NCI-H1930 (cell line): ENCODE measurements at places on chromosomes 12 and 14.

DNA sequence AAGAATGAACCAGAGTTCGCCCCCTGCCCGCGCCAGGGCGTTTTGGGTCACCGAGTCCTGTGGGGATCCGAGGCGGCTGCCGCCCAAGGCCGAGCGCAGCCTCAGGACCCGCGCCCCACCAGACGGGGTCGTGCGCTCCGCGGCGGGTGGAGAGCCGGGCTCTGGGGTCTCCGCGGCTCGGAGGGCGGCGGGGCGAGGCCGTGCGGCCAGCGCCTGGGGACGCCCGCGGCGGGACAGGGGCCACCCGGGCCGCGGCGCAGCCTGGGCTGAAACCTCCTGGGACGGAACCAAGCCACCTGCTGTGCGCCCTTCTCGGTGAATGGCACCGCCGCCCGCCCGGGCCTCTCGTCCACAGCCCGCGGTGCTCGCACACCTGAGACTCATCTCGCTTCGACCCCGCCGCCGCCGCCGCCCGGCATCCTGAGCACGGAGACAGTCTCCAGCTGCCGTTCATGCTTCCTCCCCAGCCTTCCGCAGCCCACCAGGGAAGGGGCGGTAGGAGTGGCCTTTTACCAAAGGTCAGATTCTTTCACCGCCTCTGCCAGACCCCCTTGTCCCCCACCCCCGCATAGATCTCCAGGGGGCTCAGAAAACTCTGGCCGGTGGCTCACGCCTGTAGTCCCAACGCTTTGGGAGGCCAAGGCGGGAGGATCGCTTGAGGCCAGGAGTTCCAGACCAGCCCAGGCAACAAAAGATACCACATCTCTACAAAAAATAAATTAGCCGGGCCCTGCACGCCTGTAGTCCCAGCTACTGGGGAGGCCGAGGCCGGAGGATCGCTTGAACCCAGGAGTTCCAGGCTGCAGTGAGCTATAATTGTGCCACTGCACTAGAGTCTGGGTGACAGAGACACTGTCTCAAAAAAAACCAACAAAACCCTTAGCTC lies 901 bp downstream of the B3GNT4 start:
- no peak for DNase-seq

GRCh38 chr12:6809056-6809455 lies 12.6 kb upstream of the GPR162 start:
- DNase-seq: no peak

DNA sequence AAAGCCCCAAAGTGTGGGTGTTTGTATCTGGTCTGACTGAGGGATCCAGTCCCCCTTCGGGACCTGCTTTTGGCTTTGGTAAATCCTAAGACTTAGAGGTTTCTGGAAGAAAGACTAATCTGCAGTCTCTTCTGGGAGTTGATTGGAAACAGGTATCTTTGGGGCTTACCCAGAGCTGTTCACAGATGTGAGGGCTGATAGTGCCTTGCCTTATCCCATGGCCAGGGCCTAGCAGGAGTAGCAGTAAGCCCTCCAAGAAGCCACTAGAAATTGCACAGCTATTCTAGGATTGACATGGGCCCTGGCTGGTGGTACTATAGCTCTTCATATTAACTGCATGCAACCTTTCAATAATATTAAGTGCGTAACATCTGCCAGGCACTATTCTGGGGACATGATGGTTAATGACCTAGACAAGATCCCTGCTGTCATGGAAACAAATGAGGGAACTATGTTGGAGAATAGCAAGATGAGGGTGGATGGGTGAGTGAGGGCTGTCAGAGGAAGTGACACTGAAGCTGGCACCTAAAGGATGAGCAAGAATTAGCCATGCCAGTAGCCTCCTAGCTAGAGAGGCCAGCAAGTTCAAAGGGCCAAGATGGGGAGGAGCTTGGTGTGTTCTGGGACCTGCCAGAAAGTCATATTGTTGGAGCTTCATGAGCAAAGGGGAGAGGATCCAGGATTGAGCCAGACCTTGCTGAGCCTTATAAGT lies 71.7 kb downstream of the CRADD start:
- no peak for DNase-seq

- no peak for DNase-seq
Measured at GRCh38 chr14:100823413-100824080, 2.4 kb upstream of the MEG3 start.

GRCh38 chr12:132462788-132463187 lies 27.2 kb upstream of the FBRSL1 start:
- no peak for DNase-seq

DNA sequence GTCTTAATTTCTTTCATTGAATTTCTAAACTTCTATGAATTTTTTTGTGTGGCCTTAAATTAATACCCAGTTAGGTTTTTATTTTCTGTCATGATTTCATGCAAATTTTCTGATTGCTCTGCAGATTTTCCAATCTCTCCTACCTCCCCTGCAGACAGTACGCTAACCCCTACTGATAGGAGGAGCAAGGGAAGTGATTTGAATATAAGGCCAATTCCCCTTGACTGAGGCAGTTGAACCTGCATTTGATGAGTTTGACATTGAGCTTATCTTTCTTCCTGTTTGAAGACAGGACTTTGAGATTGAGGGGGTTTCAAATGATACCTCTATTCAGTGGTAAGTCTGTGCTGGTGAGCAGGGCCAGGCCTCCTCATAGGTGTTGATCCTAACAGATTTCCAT lies 74.6 kb downstream of the SNAPC1 start:
- no peak for DNase-seq

DNA sequence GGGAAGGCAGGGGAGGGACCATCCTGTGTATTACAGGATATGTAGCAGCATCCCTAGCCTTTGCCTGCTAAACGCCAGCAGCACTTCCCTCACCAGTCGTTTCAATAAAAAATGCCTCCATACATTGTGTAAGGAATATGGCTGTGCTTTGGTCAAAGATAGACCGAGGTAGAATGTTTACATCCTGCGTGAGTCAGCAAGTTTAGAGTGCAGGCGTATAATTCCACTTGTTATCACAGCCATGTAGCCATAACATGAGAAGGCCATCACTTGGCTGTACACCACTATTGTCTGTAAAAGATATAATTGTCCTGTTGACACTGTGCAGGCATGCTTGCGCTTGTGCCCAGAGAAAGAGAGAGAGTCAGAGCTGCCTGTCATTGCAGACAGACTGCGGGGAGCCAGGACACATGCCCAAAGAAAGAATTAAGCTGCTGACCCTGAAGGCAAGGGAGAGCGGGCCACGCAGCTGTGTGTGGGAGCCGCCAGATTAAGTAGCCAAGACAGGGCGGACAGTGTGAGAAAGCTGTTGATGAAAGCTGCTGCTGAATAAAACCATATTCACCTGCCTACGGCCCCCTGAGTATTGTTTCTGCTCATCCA lies 68.4 kb downstream of the CRACR2A start:
- no peak for DNase-seq

- DNase-seq: no peak
Measured at GRCh38 chr12:111558107-111558376, 41.1 kb downstream of the ATXN2 start.

GRCh38 chr12:124032265-124032886 lies 59.4 kb downstream of the ZNF664 start:
- no peak for DNase-seq

GRCh38 chr14:98099527-98099926 lies 1172.5 kb downstream of the BCL11B start:
- no peak for DNase-seq

DNA sequence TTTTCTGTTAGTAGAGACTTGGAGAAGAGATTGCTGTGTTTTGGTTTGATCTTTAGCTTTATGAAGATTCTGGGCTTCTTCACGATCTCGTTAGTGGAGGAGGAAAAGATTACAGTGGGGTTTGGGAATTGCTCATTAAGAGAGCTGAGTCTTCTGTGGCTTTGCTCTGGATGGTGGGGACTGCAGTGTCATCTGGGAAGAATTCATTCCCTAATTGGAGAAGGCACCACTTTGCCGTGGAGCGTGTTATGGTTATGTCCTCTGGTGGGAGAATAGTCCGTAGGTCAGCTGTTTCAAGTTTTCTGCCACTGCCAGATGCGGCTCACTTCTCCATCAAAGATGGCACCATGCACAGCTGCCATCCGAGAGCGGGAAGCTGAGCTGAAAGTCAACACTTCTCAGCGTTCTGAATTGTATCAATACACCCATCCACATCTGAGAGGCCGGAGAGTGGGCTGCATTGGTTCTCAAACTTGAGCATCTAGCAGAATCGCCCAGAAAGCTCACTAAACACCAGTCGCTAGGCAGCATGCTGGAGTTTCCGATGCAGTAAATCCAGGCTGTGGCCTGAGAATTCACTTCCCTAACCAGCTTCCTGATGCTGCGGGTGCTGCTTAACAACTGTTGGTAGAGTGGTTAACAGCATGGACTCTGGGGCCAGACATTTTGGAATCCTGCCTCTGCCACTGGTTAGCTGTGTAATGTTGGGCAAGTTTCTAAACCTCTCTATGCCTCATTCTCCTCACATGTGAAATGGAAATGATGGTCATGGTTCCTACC lies 117.8 kb downstream of the PLXNC1 start:
- no peak for DNase-seq

DNA sequence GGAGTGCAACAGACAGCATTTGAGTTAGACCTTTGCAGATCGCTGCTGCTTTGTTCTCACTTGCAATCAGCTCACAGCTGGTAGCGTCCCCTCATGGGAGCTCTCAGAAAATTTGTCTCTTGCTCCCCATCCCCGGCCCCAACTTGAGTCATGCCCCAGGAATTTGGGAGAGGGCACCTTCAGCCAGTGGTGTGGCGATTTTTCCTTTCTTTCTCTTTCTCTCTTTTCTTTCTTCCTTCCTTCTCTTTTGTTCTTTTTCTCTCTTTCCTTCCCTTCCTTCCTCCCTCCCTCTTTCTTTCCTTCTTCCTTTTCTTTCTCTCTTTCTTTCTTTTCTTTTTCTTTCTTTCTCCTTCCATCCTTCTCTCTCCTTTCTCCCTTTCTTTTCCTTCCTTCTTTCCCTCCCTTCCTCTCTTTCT lies 34.2 kb upstream of the MAP1LC3B2 start:
- DNase-seq: no peak

DNA sequence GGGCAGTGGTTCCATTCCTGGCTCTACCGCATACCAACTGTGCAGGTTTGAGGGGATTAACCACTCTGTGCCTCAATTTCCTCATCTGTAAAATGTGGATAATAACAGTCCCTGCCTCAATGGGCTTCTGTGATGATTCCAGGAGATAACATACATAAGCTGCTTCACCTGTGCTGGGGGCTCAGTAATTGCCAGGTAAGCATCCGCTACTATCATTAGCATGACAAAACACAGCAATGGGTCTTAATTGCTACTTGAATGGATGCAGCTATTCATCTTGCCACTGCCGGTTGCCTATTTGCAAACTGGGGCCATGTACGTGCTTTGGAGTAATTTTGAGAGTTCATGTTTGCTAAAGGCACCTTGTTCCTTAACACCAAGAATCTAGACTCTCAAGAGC lies 132.6 kb downstream of the TMEM132D start:
- DNase-seq: no peak

DNA sequence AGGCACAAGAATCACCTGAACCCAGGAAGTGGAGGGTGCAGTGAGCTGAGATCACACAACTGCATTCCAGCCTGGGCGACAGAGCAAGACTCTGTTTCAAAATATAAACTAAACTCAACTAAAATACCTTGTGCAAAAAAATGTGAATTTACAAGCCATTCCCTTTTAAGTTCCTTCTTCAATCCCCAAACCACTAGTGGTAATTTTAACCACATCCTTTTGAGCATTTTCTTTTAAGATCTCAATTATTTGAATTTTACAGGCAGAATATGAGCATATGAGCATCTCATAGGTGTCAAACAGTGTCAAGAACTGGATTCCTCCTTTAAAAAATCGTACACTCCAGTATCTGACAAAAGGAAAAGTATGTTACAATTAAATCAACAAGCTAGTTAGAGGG lies 57.0 kb upstream of the NPFF start:
- DNase-seq: no peak

DNA sequence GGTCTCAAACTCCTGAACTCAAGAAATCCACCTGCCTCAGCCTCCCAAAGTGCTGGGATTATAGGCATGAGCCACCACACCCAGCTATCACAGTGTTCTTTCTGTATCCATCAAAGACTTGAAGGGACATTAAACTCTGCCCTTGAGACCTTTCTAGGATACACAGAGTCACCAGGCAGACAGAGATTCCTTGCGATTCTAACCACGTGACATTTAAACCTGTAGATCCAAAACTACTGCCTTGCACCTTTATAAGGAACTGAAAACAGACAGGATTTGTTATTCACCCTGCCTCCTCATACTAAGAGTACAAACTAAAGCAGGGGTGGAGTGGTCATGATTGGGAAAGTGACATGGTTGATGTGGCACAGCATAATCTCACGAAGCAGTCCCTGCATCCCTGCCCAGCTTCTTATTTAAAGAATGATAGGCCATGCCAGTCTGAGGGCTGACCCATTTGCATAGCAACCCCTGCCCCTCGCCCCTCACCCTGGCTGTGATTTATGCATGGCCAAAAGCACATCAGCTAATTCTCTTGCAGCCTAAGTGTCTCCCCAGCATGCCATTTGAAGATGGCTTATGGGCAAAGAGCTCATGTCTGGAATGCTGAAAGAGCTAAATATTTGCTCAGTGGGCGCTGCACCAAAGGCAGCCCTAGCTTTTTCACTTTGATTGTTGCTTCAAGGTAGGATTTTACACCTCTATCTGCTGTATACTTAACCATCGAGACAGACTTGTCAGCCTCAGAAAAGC lies 43.2 kb upstream of the MYBPC1 start:
- DNase-seq: no peak
